ENCODE measurements at places on chromosomes 12 and 14.
A peak's percentile ranks its signal among the peaks of the same experiment; 100 is the strongest.

- no peak for DNase-seq
Measured at GRCh38 chr14:40981247-40981646, 625.4 kb upstream of the LRFN5 start.

DNA sequence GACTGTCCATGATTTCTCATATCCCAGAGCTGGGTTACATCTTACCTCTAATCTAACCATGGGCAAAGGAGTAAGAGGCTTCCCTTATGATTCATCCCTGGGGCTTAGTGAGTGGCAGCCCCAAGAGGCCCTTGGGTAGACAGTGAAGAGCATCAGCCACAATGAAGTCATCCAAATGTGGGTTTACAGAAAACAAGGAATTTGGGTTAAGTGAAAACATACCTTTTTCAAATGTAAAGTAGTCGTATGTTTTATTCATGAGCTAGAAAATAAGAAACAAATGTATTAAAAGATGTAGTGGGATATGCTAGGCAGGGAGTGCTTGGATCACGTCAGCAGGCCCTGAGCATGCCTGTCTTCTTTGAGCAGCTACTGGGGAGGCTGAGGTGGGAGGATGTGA, 54.0 kb upstream of the ELK3 start:
- no peak for DNase-seq

DNA sequence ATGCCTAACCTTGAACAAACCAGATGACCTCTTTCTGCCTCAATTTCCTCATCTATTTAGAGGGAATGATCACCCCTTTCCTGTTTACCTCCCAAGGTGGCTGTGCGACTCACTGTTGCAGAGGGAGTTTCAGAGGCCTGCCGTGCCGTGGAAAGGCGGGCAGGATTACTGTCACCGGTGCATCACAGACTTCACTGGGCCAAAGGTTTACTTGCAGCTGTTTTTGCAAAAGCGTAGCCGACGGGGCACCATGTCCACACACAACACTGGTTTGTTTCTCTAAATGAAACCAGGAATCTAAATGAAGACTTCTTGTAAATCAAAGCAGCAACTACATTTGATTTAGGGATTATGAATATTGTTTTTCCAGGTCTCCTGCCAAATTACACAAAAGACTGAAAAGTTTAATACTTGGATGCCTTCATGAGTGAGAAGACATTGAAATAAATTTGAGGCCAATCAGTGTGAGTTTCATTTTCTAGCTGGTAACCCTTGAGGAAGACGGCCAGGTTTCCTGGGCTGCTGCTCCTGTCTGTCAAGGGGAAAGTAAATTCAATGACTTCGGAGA, 696.1 kb upstream of the TMEM132C start:
- no peak for DNase-seq

DNA sequence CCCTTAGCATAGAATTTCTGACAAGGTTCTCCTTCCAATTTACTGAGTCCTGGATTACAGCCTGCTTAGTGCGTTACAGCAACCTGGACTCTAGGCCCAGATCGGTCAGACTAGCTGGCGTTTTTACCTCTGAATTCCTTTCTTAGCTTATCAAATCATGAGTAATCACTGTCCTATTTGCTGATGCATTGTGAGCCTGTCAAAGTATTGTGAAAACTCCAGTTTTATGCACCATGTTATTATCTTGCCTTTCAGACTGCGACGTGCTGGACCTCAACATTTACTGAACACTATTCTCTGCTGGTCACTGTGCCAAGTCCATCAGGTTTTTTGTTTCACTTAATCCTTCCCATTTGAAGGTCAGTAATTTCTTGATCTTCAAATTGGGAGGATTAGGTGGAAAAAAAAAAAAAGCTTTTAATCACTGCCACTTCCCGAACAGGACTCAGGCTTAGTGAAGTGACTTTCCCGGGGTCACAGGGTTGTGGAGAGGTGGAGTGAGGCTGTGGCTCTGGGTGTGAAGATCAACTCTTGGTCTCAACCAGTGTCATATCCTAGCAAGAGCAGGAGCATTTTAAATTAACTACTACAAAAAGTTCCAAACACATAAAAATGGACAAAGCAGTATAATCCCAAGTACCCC, 31.2 kb downstream of the FBXO21 start:
- no peak for DNase-seq

DNA sequence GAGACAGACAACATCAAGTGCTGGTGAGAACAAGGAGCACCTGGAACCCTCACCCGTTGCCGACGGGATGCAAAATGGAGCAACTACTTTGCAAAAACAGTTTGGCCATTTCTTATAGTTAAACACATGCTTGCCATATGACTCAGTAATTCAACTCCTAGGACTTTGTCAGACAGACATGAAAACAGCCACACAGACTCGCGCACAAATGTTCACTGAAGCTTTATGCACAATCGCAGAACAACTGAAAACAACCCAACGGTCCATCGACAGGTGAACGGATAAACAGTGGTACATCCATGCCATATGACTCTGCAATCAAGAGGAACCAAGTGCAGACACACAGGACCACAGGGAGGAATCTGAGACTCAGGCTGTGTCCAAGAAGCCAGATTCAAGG, 30.8 kb downstream of the NCOR2 start:
- no peak for DNase-seq

- DNase-seq: no peak
Measured at GRCh38 chr12:22407397-22407796, 72.9 kb upstream of the ST8SIA1 start.

- peak; percentile 70 for DNase-seq
Measured at GRCh38 chr14:64764641-64765520, 60.7 kb downstream of the PLEKHG3 start.

GRCh38 chr12:71768900-71769299, 14.2 kb downstream of the RAB21 start:
- no peak for DNase-seq

DNA sequence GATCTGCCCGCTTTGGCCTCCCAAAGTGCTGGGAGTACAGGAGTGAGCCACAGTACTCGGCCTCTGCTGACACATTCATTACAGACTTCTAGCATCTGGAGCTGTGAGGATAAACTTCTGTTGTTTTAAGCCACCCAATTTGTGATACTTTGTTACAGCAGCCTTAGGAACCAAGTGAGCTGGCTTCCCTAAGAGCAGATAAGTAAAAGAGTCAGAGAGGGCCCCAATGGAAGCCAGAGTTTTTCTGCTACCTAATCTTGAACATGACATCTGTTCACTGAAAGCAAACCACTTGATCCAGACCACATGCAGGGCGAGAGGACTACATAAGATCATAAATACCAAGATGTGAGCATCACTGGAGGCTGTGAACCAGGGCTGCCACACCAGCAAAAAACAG, 3.7 kb upstream of the MAPKAPK5 start:
- no peak for DNase-seq

DNA sequence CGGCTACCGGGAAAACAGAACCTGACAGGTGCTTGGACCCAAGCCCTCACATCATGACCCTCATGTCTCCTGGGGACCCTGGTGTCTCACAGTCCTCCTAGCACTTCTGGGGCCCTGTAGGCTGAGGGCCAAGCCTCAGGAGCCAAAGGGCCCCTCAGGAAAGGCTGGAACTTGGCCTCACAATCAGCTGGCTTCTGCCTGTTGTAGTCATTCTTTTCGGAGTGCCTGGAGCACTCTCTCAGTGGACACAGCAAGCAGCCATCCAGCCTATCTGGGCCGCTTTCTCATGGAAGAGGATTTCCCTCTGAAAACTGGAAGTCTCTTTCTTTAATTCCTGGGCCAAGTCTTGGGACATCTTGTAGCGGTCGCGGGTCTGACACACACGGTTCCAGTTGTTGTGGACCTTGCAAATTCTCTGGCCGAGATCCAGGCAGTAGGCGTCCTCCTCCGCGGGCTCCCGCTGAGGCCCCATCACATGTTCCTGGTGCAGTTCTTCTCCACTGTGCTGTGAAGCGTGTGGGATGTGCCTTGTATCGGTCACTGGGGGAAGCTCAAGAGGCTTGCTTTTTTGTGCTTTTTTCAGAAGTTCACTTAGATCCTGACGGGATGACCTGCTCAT, 169.3 kb downstream of the EMP1 start:
- no peak for DNase-seq

DNA sequence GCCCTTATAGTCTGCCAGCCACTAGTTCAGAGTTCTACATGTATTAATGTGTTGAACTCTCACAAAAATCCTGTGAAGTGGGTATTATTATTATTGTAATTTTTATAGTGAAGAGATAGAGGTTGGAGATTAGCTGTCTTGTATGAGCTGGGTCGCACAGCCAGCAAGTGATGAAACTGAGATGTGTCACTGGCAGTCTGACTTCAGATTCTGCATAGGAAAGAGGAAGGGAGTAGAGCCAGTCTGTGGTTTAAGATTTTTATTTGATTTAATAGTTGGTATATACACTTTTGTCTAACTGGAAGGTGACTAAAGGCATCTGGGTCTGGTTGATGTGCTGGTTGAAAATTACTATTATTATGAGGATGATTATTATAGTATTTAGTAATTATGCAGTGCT, 5.8 kb upstream of the FRS2 start:
- DNase-seq: no peak

GRCh38 chr14:105879503-105879866, 353.1 kb downstream of the TMEM121 start:
- DNase-seq: no peak

DNA sequence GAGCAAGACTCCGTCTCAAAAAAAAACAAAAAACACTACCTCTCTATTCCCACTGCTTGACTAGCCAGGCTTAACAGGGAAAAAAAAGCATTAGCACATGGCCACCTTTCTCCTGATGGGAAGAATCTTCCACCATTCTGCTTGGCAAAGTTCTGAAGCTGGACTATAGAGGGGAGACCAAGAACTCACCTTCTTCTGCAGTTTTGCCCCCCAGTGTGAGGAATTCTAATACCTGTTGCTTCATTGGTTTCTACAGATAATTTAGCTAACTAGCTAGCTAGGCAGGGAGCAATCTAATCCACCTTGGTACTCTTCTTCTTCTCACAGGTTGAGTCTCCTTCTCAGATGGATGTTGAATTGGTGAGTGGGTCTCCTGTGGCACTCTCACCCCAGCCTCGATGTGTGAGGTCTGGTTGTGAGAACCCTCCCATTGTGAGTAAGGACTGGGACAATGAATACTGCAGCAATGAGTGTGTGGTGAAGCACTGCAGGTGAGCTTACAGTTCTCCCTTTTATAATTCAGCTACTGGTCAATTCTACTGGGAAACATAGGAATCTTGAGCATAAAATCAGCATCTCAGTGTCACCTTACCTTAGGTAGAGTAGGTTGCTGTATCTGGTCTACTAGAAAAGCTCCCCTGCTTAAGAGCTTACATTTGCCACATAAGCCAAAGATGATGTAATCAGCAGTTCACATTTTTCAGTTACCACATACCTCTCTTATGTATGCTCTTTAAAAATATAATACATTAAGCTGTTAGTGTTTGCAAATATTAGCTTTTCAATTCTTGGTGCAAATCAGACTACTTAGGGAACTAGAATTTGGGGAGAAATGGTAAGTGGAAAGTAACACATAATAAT, 16.0 kb downstream of the METTL3 start:
- no peak for DNase-seq

DNA sequence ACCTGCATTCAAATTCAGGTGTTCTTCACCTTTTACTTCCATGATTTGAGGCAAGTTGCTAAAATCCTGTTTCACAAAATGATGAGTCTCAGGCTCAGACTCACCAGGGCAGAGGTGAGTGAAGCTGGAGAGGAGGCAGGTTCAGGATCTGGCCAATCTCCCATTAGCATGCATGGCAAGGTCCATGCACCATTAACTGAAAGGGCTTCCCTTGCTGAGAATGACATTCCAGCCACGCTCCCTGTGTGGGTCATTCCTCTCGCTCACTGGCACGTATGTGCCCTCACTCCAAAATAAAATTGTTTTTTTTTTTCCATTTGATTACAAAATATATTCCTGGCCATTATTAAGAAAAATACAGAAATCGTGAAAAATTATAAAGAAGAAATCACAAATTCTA, 257.6 kb downstream of the C12orf75 start:
- no peak for DNase-seq

DNA sequence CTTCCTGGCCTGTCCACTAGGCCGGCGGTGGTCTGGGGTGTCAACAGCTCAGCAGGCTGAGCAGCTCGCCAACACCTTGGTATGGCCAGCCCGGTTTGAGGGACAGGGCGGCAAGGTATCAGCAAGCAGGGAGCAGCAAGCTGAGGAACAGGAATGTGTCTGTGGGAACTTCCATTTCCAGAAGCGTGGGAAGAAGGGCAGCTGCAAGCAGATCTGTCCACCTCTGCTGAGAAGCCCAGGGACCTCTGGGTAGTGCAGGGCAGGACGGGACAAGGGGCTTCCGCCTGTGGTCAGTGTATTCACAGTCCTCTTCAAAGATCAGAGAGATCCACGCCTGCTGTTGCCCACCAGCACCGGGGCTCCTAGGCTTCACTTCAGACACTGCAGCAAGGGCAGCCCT, 36.0 kb downstream of the ACTN1 start:
- DNase-seq: no peak

- no peak for DNase-seq
Measured at GRCh38 chr14:51491036-51491545, 160.6 kb upstream of the FRMD6 start.

DNA sequence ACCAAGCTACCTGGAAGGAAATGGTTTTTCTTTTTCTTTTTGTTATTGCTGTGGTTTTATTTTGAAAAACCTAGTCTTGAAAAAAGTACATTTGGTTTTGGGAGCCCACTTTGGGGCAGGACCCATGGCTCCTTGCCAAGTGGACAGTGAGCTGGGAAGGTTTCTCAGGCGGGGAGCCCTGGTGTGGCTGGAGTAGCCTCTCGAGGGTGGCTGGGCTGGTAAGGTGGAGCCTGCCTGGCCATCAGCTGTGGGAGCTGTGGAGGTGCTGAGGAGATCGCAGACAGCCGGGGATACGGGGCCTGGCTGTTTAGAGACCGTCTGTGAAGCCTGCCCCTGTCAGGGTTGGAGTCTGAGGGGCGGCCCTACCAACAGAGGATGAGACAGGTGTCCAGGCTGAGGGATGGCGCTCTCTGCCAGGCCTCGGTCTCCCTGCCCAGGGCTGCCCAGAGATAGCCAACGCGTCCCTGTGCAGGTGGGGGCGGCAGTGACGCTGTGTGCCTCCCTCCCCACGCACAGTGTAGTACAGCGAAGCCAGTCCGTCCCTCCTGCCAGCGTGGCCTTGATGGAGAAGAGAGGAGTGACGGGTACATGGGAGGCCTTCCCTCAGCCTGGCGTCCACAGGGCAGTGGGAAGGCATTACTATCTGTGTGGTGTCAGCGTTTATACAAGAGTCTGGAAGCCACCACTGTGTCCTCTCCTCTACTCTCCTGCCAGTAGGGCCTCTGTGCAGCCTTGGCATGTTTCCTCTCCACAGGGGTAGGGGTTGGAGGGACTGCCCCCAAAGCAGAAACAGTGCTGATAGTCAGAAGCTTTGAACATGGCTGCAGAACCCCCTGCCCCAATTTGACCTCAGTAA, 5.9 kb downstream of the RIN3 start:
- no peak for DNase-seq

GRCh38 chr12:113116875-113117274, 18.7 kb downstream of the RASAL1 start:
- no peak for DNase-seq

- no peak for DNase-seq
Measured at GRCh38 chr12:76551482-76551888, 8.1 kb downstream of the OSBPL8 start.

All from CD4-positive, alpha-beta T cell treated with Interleukin-4 for 1 hour (primary cell).